ENCODE measurements at places on chromosomes 2 and 18.

DNA sequence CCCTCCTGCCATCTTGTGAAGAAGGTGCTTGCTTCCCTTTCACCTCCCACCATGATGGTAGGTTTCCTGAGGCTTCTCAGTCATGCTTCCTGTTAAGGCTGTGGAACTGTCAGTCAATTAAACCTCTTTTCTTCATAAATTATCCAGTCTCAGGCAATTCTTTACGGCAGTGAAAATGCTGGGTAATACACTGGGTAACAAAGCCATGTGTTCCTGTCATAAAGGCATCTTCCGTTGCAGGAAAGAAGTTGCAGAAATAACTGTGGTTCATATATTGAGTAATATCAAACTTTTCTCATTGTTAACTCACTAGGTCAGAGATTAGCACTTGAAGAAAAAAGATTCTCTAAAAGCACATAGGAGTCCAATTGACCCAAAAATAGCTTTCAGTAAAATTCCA is 163.9 kb upstream of the HNMT start:
- no peak for DNase-seq

GRCh38 chr2:201128933-201129505 is 13.1 kb downstream of the CFLAR start:
- DNase-seq = peak; percentile 51

DNA sequence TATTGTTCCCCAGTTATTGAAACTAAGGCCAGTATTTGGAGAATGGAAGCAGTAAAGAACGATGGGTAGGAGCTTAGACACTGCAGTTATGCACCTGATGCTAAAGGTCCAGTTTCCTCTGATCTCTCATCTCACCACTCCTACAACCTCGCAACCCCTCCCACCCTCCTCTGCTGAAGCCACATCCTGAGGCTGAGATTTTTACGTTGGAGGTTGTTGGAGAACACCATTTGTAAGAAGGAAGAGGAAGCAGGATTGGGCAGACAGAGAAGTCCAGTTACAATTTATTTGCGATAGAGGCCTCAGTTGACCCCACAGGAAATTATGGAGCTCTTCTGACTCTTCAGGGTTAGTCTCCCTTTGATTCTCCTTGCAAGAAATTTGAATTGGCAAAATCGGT is 54.3 kb upstream of the NDUFV2 start:
- DNase-seq = no peak

DNA sequence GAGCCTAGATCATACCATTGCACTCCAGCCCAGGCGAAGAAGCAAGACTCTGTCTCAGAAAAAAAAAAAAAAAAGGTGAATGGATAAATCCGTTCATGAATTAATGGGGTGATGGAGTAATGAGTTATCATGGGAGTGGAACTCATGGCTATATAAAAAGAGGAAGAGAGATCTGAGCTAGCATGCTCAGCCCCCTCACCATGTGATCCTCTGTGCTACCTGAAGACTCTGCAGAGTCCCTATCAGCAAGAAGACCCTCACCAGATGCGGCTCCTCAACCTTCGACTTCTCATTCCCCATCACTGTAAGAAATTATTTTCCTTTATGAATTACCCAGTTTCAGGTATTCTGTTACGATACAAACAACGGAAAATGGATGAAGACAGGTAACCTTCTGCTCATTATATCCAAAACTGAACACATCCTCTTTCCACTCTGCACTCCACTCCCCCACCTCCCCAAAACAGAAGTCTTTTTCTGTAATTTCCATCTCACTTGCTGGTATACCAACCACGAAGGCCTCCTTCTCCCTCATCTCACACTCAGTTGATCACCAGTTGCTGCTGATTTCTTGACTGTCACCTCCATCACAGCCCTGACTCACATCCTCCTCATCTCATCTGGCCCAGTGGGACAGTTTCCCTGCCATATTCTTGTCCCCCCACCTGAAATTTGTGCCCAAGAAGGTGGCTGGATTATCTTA is 8.8 kb downstream of the RETREG2 start:
- no peak for DNase-seq

DNA sequence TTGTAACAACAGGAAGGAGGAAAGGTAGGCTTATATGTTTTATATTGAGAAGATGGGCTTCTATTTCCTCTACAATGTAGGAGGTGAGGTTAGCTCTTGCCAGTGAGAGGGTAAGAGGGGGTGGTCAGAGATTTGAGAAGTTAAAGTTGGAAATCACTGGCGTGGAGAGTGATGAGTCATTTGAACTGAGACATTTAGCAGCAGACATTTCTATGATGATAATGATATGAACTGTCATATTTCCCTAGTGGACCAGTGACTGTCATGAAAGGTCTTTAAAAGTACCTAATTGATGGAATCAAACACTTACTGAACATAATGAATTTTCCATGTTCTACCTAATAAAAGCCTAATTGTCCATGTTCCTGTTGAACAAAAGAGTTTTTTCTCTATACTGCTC is 126.1 kb downstream of the FAM161A start:
- no peak for DNase-seq

- no peak for DNase-seq
Observed at GRCh38 chr18:45464619-45465018, 150.7 kb upstream of the SLC14A2 start.

- no peak for DNase-seq
Observed at GRCh38 chr2:38330754-38331153, 46.3 kb downstream of the ATL2 start.

DNA sequence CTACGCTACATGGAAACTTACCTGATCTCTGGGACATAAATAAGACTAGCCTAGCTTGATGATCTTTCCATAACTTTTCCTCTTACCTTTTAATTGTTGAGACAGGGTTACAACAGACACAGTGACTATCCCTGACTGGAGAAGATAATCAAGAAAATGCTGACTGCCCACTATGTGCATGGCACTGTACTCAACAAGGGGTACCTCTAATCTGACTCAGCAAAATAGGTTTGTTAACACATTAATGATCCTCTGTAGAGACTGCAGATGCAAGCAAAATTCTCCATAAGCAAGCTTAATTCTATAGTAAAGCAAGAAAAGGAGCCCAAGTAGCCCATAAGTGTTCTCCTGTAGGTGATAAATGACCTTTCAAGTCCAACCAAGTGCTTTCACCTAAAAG is 25.5 kb downstream of the ACVR1C start:
- DNase-seq = no peak

DNA sequence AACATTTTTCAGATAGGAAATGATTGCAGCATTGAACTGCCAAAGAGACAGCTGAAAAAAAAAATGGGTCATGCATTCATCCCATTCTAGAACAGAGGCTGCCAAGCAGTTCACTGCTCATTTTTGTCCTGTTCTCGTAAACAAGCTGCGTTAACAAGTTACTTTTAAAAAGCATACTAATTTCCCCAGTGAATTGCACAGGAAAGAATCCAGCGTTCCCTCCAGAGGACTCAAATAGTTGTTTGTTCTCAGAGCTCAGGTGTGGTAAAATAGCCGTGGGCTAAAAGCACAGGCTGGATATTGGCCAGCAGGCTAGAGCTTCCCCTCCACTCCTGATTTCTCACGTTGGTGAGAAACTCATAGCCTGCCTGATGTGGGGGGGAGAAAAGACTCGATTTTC is 76.1 kb upstream of the AQP4 start:
- DNase-seq = no peak

DNA sequence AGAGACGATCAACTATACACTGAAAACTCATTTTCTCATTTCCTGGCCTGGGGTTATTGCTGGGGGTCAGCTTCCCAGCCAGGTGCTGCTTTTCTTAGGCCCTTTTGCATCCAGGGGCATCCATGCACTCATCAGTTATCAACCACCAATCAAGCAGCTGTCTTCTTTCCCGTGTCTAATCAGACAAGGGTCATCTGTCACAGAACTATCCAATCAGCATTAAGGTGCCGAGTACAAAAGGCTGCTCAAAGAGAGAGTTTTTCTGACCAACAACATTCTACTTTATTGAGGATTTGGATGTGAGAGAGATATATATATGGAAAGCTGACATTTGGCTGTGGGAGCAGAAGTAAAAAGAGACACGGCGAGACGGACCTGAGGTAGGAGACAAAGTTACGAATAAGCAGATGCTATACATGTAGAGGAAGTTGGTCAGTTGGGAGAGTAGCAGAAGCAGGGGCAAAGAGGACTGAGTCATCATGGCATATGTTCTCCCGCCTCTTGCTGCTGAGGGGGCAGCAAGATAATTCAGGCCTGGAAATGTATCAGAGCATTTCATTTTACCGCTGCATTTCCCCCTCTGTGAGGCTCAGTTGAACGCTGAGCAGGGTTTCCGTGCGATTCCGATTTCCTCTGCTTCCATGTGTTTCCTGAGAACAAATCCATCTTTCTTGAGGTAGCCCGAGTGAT is 129.3 kb downstream of the NUP35 start:
- no peak for DNase-seq

- no peak for DNase-seq
Observed at GRCh38 chr2:177024765-177025164, 187.8 kb upstream of the HNRNPA3 start.
